SK-N-MC (cell line): ENCODE measurements at places on chromosomes 4 and X.

DNA sequence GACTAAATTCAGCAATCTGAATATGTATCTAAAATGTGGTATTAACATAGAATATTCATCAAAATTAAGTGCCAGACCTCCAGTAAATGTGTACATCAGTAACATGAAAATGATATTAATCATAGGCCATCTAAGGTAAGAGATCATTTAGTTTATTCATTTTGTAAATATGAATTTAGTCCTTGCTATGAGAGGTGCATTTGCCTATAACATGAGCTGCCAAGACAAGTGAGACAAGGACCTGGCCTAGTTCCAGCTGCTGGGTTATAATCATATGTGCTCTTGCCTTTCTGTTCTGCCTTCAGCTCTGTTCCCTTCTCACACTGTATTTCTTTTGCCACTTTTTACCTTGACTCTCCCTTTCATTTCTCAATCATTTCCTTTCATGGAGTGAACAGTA, 160.0 kb downstream of the STIM2 start:
- no peak for DNase-seq

DNA sequence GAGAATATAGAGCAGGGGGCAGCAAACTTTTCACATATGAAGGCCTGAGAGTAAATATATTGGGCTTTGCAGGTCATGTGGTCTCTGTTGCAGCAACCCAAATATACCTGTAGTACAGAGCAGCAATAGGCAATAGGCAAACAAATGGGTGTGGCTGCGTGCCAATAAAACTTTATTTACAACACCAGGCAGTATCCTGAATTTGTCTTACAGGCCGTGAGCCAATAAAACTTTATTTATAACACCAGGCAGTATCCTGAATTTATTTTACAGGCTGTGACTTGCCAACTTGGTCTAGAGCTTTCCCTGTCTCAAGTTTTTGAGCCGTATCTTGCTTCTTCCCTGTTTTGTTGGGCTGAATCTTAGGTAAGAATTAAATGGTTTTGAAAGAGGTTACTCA, 118.2 kb downstream of the PHEX start:
- DNase-seq, result no peak

DNA sequence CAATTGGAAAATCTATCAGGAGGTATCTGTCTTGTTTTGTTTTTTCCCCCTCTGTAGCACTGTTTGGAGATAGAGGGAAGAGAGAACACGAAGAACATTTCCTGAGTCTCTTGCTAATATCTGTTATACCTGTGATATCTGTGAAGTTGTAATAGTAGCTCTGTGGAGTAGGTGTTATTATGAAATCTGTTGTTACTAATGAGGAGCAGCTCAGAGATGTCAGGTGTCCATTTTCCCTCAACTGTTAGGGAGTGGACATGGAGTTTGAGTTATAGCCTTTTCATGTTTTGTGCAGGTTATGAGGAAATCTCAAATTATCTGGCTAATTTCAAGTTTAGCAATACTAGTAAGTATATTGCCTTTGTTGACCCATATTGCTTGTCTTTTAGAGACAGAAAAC, 52.4 kb downstream of the SEC24B start:
- no peak for DNase-seq

DNA sequence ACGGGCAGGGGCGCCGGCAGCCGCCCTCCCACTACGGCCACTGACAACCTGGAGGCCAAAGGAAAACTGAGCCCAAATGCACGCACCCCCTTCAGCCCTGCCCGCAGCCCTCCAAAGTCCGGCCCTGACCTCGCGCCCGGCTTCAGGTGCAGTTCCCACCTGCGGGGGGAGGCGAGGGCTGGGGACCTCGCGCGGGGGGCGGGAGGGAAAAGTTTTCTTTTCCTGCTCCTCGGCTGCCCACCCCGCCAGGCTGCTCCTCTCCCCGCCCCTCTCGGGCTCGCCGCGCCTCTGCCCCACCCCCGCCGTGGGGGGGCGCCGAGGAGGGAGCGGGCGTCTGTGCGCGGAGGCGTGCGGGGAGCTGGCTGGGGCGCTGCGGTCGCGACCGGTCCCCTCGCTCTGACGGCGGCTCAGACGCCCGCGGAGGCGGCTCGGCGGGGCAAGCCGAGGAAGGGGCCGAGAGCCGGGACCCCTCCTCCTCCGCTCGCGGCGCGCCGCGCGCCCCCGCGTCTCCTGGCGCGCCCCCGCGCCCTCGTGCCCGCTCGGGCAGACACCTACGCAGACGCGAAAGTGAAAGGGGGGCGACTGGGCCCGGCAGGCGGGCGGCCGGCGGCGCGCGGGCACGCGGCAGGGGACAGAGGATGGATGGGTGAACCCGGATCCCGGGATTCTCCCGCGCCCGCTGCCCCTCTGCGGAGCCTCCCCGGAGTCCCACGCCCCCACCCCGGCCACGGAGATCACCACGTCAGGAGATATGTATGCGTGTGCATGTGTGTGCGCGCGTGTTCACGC, 3.1 kb upstream of the NR3C2 start:
- no peak for DNase-seq

- DNase-seq, result no peak
These were observed 6.8 kb downstream of the MMAA start for GRCh38 chr4:145625677-145626622.

- DNase-seq, result no peak
These were observed 455 bp upstream of the ABCB7 start for GRCh38 chrX:75156531-75156945.

GRCh38 chrX:16067886-16068515, 55.4 kb upstream of the GRPR start:
- DNase-seq, result no peak

DNA sequence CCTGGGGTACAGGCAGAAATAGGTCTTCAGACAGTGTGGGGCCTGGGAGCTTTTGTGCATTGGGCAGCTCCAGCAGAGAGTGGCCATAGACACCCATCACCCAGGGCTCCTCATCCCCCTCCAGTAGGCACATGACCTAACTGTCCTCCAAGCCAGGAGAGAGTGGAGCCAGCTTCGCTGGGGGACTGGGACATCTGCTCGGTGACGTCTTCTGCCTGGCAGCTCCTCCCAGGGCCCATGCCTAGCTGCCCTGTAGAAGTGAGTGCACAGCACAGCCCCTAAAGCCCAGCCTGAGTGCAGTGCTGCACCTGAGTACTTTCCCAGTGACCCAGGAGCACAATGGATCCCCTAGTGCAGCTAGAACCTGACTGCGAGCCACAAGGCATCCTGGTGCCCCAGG, 279.7 kb upstream of the SLC7A11 start:
- no peak for DNase-seq

DNA sequence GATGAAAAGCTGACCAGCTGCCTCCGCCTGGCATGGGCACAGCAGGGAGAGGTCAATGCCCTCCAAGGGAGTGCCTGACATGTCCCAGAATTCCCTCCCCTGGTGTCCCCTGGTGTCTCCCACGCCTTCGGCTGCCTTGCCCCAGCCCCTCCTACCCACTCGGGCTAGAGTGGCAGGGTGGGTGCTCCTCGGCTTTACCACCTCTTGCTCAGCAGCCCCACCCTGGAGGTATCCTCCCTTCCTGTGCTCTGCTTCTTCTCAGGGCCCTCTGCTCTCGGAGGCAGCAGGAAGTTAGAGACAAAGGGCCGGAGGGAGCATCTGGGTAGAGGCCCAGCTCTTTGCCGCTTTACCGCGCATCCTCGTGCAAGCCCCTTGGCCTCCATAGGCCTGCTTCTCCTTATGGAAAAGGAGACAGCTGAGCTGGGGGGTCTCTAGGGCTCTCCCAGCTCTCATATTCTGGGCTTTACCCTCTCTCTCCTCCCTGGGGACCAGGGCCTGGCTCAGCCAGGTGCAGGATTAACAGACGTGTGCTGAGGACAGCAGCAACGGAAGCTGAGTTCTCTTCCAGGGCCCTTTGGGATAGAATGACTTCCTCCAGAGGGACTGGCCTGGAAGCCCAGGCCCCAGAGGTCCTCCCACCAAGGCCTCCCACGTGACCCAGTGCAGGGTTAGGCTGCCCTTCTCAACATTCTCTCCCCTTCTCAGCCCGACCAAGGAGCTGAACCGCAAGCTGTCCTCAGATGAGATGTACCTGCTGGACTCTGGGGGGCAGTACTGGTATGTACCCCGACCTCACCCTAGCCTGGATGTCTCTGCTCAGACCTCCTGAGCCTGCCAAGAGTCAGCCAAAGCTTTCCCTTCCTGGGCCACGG, 17.2 kb downstream of the XPNPEP2 start:
- no peak for DNase-seq

- no peak for DNase-seq
These were observed 75.1 kb upstream of the CXorf66 start for GRCh38 chrX:140040386-140040785.

DNA sequence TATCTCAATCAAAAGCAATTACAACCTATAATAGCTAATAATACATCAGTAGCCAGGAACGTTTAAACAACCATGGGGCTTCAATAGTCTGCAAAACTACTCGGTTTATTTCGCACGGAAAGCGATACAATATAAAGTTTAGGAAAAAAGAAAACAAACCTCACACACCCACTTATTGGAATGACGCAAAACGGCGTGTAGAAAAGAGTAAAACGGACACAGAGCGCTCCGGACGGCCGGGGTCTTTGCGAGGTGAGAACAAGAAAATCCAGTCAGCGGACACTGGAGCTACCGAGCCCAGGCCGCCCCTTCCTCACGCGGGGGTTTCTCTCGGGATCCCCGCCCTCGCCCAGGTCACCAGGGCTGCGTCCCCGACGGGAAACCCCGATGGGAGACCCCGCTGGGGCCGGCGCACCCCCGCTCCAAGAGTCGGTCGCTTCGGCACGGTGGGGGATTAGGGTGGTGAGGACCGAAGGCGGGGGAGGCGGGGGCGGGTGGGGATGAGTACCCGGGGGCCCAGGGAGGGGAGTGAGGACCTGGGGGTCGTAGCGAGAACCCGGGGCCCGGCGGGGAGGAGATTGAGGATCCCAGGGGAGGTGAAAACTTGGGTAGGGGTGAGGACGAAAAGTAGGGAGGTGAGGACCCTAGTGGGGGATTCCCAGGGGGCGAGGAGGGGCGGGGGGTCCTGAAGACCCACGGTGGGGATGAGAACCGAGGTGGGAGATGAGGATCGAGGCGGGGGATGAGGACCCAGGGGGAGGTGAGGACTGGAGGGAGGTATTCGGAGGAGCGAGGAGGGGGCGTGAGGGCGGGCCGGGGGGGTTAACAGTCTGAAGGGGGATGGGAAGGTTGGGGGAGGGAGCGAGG, 737 bp downstream of the NELFA start:
- DNase-seq, result no peak

DNA sequence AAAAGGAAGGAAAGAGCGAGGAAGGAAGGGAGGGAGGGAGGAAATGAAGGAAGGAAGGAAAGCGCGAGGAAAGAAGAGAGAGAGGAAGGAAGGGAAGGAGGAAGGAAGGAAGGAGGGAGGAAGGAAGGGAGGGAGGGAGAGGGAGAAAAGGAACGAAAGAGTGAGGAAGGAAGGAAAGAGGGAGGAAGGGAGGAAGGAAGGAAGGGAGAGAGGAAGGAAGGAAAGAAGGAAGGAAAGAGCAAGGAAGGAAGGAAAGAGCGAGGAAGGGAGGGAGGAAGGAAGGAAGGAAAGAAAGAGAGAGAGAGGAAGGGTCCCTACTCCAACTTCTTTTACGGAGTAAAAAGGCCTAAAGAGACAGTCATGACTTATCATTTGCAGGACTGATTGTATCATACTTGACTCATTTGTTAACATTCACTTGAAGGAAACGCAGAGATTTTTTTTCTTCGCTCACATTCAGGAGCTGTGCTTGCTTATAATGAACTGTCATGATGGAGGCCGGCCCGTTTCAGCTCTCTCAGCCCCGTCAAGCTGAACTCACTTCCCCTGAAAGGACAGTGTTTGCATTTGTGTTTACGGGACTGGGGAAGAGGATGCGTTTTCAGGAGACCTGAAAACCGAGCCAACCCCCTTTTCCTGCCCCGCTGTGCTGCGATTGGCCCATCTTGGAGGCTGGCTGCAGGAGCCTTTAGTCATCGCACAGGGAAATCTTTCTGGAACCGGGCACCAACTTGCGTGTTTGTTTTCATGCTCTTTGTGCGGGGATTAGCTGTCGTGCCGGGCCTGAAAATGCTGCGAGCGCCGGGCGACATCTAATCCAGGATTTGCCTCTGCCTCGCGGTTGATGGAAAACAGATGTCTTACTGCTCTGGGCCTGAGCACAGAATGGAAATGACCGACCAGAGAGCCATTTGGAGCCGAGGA, 17.8 kb downstream of the TRIM2 start:
- no peak for DNase-seq

- DNase-seq, result no peak
These were observed 2.2 kb upstream of the PLXNB3 start for GRCh38 chrX:153761863-153762262.

DNA sequence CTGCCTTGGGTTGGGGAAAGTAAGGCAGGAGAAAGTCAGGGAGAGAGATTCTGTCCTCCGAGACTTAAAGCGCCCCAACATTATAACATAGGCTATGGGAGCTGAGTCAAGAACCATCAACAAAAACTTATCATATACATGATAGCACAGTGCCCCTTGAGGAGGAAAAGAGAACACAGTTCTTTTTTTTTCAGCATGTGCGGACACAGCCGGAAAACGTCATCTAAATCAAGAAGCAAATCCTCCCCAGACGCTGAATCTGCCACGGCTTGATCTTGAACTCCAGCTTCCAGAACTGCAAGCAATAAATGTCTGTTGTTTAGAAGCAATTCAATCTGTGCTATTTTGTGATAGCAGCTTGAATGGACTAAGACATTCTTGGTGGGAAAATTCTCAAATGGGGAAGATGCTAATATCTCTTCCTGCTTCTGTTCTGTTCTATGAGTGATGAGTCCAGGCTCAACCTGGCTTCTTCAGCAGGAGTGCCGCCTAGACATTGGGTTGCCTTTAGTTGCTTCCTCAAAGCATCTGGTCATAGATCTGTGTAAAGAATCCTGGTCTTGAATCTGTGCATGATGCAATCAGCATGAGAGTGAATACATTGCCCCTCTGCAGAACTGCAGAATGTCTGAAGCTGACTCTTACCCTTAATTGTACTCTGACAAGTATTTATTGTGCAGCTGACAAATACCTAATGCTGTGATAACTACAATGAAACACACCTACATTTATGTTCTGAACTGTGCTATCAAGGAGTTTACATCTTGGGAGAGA, 549.8 kb upstream of the PRKX start:
- no peak for DNase-seq

- DNase-seq, result no peak
These were observed 19.0 kb downstream of the HADH start for GRCh38 chr4:108008721-108009120.

DNA sequence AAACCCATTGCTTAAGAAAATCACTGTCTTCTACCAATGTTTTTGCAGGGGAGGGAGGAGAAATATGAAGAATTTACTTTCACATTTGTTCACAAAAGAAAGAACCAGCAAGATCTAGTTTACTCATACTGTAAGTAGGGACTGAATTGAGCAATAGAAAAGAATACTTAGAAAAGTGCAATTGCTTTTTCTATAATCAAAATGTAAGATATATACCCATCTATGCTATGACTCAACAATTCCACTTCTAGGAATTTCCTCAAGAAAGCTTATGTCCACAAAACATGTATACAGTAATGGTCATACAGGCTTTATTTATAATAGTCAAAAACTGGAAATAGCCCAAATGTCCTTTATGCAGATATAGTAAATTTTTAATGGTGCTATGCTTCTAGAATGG, 196.4 kb downstream of the LRBA start:
- DNase-seq, result no peak
